ENCODE measurements at places on chromosomes 11 and 22. TPM values are rescaled to one million over a fixed set of nuclear protein-coding genes. Genes with fewer than 3 reads are reported as not detected.
A peak's percentile ranks its signal among the peaks of the same experiment; 100 is the strongest.

SYT12 gene
- not detected for total RNA-seq

- DNase-seq = no peak
These were observed 131.5 kb upstream of the MPPED2 start for GRCh38 chr11:30717641-30718040.

DNA sequence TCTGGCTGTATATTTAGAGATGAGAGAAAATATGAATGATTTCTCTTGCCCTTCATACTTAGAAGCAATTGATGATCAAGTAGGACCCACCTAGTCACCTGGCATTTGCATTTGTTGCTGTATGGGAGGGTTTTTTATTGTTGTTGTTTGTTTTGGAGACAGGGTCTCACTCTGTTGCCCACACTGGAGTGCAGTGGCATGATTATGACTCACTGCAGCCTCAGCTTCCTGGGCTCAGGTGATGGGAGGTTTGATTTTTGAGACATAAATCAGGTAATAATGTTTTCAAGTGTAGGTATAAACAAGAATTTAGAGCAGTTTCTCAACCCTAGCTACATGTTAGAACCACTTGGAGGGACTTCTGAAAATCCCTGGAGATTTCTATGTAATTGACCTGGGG is 63.0 kb downstream of the TNRC6B start:
- no peak for DNase-seq

GSTT2B gene
- total RNA-seq = 33.7 TPM

MYO7A gene
- total RNA-seq = 4.8 TPM

DNA sequence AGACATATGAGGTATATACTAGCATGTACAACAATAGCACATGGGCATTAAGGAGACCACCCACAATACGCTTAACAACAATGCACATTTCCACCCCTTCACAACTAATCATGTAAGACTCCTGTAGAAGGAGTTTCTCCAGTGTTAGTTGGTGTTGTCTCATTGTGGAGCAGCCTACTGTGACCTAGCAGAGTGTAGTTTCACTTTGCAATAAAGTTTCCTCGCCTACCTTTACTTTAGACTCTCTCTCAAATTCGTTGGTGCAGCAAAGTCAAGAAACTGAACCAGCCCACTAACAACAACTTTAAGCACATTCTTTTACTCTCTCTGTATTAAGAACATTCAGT is 863.6 kb downstream of the FAM181B start:
- DNase-seq = no peak

- no peak for DNase-seq
These were observed 1.2 kb downstream of the SYNGR1 start for GRCh38 chr22:39350757-39351688.

DNA sequence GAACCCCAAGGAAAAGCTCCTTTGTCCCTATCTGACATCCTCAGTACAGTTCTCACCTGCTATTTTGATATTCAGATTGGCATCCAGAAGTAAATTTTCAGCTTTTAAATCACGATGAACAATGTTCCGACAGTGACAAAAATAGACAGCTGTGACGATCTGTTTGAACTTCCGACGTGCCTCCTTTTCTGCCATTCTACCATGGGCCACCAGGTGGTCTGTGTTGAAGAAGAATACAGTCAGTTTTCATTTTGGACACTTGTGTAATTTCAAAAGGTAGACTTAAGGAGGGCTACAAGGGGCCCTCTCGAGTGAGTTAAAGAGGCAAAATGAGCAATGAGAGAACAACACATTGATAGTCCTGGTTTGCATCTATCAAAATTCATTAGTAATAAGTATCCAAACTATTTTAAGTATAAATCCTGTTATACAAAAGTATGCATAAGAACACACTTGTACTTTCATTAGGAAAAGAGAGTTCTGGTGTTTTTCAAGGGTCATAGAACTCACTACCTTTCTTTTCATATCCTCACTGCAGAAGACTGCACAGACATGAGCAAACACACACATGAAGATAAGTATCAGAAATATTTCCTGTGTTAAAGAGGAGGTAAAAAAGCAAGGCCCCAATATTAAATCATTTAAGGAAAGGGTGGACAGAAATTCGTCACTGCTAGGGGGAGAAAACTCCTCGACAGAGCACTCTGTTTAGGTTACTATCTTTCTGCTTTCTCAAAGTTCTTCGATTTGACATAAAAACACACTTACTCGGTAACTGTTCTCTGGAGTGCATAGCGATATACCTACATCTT is 89.9 kb upstream of the APOA1 start:
- DNase-seq = no peak

MRPL23 gene
- total RNA-seq = 71.6 TPM

GRCh38 chr11:5368502-5369043 is 15.0 kb upstream of the OR51M1 start:
- DNase-seq = no peak

- DNase-seq = no peak
These were observed 29.1 kb downstream of the TREH start for GRCh38 chr11:118650366-118650765.

- DNase-seq = no peak
These were observed 170.4 kb upstream of the CTSC start for GRCh38 chr11:88507771-88508417.

DNA sequence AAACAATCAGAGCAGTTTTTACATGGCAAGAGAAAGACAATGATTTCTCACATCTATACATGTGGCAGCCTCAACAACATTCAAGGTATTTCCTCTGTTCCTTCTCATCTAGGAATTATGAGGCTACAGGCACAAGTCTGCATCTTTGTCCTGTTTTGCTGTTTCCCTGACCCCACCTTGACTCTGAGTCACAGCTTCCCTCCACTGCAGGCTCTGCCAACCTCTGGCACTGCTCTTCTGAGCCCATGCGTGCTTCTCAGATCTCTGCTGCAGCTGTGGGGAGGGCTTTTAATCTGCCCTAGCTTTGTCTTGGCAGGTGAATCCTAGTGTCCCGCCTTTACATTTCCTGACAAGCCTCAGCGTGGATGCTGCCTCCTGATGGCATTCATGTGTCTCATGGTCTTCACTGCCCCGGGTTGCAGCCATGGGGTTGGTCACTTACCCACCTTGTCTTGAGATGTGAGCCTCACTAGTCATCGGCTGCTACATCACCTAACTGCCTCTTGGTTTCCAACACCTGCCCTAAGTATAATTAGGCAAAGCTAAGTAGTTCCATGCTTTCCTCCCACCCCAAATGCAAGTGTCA is 578.5 kb downstream of the TBC1D22A start:
- DNase-seq = no peak

GRCh38 chr11:67464411-67465188 is 4.5 kb downstream of the TMEM134 start:
- DNase-seq = peak; percentile 80

- DNase-seq = no peak
These were observed 2.6 kb upstream of the SUN2 start for GRCh38 chr22:38758276-38758945.

GRCh38 chr11:62471603-62472002 is 52.8 kb downstream of the SCGB1A1 start:
- no peak for DNase-seq

CASP5 gene
- total RNA-seq = 0.50 TPM

GRCh38 chr11:126997196-126997595 is 3.4 kb downstream of the KIRREL3 start:
- DNase-seq = no peak

GRCh38 chr11:31803813-31804311 is 7.3 kb downstream of the PAX6 start:
- DNase-seq = no peak

DNA sequence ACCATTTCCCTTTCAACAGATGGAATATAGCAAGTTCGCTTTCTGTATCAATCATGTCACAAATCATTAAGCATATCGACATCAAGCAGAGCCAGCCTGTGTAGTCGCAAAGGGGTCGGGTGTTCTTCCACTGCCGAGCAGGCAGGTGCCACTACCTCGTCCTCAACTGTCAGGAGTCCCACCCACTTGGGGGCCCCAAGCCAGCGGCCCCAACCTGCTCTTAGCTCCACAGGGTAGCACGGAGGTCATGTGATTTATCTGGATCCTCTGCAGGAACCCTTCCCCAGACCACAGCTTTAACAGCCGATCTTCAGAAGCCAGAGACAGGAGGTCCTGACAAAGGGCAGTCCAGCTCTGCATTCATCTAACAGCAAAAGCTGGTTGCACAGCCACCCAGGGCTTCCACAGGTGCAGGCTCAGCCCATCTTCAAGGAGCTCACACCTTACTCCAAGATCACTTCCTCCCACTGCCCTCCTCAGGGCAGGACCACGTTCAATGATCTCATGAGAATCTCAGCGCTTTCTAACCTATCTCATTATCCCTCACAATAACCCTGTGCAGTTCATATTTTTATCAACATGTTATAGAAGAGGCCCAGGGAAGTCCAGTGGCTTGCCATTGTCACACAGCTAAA is 110.2 kb downstream of the TRIM29 start:
- DNase-seq = no peak

GRCh38 chr22:30694171-30694639 is 469 bp upstream of the OSBP2 start:
- peak; percentile 58 for DNase-seq

DNA sequence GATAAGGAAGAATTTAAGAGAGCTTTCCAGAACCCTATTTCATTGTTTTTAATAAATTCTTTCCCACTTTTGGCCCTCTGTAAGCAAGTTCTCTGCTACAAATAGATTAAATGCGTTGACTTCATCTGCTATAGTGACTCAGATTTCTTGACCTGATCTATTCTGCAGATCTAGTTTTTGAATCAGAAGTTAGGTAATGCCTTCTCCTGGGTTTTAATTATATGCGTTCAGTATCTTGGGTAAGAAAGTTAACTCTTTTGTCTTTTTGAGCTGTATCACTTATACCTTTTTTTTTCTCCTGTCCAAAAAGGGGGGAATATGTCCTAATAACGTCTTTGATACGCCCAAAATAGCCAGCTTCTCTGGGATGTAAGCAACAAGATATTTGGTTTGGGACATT is 2.4 kb upstream of the HEPHL1 start:
- DNase-seq = no peak

GRCh38 chr11:9787260-9787659 is 123.4 kb downstream of the SWAP70 start:
- DNase-seq = no peak

GRCh38 chr11:44992774-44993173 is 42.1 kb upstream of the TP53I11 start:
- DNase-seq = no peak

DNA sequence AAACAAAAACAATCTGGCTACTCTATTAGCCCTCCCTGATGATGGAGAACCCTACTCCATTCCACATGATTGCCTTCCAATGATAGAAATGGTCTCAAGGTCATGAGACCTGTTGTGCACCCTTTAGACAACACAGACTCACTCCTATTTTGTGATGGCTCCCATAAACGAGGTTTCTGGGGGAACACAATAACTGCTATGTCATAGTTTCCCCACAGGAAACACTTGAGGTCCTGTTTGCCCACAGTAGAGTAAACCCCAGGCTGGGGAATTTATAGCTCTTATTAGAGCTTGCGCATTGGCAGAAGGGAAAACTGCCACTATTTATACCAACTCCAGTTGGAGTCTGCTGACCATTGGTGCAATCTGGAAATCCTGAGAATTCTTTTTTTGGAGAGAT is 28.7 kb downstream of the MIF start:
- DNase-seq = no peak

DNA sequence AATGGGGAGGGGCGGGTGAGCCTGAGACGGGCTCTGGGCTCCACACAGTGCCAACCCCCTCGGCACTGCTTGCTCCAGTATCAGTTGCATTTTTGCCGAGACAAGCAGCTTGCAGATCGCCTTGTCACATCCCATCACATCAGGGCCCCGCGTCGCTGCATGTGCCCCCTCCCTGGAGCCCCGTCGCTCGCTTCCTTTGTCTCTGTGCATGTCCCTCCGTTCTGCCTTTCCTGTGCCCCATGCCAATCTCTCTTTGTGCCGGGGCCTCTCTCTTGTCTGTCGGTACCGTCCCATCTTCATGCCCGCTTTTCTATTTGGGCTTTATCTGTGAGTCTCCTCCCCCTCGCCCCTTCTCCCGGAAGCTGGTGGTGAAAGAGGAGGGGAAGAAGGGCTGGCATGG is 202.2 kb downstream of the CEP164 start:
- no peak for DNase-seq

- DNase-seq = no peak
These were observed 20.5 kb downstream of the GAL start for GRCh38 chr11:68704887-68705286.

DNA sequence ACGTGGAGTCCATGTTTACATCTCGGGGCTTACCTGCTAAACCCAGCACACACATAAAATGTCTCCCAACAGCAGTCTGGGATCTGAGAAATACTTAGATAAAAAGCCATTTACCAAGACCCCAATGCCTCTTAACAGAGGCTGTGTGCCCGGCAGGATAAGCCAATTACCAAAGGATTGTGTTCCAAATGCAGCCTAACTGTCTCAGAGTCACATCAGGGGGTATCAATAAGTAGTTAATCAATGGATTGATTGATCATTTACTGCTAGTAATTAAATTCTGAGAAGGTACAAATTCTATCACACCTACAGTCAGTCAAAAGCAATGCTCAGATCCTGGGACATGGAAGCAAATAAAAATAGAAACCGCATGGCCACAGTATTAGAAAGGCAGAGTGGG is 125.6 kb downstream of the DSCAML1 start:
- DNase-seq = no peak

- peak; percentile 67 for DNase-seq
These were observed 20.6 kb upstream of the PLEKHB1 start for GRCh38 chr11:73625696-73626318.

- DNase-seq = no peak
These were observed 3.3 kb upstream of the MMP10 start for GRCh38 chr11:102783720-102784119.

- no peak for DNase-seq
These were observed 48.7 kb downstream of the FDX1 start for GRCh38 chr11:110478410-110478809.

DNA sequence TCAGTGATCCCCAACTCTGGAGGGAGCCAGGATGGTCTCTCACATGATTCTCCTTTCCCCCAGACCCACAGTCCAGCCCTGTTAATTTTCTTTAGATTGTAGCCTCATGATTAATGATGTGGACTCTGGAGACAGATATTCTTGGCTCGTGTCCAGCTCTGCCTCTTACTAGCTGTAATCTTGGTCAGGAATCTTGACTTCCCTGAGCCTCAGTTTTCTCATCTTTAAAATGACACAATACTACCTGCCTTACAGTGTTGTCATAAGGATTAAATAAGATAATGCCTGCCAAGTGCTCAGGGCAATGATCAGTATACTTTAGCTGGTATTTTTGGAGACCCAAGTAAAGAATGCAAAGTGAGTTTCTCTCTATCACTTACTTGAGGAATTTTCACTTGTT is 60.0 kb downstream of the SPECC1L start:
- no peak for DNase-seq

- no peak for DNase-seq
These were observed 5.0 kb downstream of the SHANK3 start for GRCh38 chr22:50677493-50678217.

Data from left lung (tissue), 14 donors.